GF-D8 (cell line): ENCODE measurements at places on chromosomes 5 and 9.

- no peak for DNase-seq
These were observed 204.8 kb downstream of the GABRG2 start for GRCh38 chr5:162272417-162272816.

DNA sequence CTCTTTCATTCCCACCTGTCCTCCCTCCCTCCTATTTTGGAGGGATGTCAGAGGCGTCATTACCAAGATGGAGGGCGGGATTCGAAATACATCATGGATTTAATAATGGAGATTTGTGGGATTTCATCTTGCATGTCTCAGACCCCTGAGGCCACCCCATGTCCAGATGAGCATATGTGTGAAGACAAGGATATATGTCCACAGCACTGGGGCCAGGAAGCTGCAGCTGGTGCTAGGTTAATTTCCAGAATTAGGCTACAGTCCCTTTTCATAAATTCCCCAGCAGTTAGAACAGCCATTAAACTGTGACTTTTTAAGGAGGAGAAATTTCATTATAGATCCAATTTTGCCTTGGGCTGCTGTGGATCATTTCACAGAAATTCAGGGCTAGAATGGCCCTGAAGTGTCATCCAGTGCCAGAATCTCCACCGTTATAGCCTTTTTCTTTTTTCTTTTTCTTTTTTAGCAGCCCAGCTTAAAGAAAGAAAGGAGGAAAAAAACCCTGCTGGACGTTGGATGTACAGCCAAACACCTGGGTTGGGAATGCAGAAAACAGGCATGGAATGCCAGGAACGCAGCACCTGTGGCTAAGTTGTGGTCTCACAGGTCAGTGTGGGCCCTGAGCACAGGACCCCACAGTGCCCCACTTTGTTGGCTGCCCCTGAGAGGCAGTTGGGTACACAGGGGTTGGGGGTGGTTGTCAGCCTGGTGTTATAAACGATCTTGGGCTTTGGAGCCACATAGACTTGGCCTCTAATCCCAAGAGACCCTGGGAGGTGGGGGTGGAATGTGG is 50.2 kb upstream of the CXCL14 start:
- DNase-seq = no peak

DNA sequence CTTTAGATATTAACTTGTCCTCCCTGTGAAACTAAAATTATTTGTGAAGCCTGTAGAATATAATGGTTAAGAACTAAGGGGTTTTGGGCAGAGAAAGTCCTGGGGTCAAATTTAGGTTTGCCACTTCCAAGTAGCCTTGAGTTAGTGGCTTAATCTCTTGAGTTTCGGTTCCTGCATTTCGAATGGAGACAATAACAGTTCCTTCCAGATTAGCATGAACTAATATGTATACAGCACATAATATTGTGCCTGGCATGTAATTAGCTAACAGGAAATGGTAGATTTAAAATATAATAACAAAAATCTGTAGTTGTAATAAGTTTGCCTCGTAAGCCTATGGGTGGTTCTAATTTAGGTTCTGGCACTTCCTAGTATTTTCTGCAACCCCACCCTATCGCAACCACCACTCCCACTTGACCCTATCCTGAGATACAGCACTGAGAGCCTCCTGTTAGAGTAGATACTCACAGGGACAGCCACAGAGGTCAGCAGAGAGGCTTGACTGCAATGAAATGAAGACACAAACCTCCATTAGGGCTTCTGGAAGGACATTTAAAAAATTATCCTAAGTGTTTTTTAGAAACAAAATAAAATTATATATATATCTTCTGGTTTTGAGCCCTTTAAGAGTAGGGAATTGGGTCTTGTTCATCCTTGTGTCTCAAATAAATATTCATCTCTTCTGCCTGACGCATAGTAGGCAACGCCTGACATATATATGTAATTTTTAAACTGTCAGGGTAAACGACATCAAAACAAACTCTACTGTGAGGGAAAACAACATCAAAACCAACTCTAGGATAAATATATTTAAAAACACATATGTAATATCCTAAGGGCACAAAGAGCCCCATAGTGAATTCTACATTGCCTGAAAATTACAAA is 8.5 kb downstream of the SPINK9 start:
- DNase-seq = no peak

GRCh38 chr5:178205749-178206047 is 1.4 kb downstream of the HNRNPAB start:
- no peak for DNase-seq

GRCh38 chr5:31481531-31482165 is 50.2 kb downstream of the DROSHA start:
- DNase-seq = no peak

GRCh38 chr5:68070591-68071281 is 144.8 kb upstream of the PIK3R1 start:
- DNase-seq = no peak

GRCh38 chr5:168479166-168479565 is 7.1 kb upstream of the RARS1 start:
- DNase-seq = no peak

- peak; percentile 75 for DNase-seq
These were observed 16.1 kb downstream of the GFI1B start for GRCh38 chr9:132994410-132995120.

GRCh38 chr9:123407217-123407851 is 51.3 kb downstream of the CRB2 start:
- no peak for DNase-seq

DNA sequence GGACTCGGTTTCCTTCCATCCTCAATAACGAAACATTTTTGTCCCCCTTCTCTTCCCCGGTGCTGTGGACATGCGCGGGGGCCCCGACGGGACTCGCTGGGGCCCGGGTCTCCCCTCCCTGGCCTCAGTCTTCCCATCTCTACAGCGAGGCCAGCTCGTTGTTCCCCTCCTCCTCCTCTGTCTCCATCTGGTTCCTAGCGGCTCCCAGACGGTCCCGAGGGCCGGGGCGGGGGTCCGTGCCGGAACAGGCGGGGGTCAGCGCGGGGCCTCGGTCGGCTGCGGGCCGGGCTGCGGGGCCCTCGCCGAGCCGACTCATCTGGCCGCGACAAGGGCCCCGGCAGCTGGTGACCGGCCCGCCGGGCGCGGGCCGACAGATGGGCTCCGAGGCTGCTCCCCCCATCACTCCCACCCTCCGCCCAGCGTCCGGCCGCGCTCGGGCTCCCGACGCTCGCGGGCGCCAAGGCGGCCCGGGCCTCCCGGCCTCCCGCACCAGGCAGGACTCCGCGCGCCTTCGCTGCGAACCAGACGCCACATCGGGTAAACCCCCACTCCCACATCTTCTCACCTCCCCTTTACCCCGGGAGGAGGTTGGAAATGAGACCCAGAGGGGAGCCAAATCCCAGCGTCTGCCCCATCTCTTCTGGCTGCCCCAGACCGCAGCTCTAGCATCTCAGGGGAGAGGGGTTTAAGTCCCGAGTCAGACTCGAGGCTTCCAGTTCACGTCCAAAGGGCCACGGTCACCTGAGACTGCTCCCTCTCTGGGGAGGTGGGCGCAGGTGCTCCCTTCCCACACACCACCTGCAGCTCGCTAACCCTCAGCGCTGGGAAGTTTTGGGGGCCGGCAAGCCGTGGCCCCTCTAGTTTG is 8.1 kb downstream of the BARHL1 start:
- no peak for DNase-seq

- DNase-seq = no peak
These were observed 1.7 kb downstream of the ITGA1 start for GRCh38 chr5:52789378-52789777.

- DNase-seq = no peak
These were observed 50.2 kb upstream of the ACTBL2 start for GRCh38 chr5:57532513-57533497.

DNA sequence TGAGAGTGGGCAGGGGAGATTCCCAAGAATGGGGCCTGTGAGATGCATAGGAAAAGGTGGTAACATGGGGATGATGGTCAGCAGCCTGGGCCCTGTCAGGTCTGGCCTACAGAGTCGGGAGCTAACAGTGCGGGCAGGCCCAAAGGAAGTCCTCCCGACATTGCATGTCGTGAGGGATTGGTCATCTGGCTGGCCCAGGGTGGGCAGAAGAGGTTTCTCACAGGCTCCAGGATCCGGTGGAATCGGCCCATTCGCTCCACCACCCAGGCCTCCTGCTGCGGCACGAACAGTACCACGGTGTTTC is 514 bp downstream of the STOML2 start:
- DNase-seq = no peak

DNA sequence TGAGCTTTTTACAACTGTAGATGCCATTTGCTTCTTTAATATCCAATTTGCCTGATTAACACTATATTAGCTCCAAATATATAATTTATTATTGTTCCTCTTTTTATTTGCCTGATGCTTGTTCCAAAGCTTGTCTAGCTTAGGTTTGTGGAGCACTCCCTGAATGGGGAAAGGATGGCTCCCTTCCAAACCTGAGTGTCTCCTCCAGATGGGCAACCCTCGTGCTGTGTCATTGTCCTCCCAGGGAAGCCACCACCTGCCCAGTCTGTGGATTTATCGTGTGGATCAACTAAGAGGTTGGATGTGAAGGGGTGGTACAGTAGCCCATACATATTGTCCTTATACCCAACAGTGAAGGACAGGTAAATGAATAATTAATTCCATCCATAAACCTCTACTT is 404.9 kb downstream of the CDK5RAP2 start:
- no peak for DNase-seq
